ENCODE measurements at places on chromosomes 4 and X.

DNA sequence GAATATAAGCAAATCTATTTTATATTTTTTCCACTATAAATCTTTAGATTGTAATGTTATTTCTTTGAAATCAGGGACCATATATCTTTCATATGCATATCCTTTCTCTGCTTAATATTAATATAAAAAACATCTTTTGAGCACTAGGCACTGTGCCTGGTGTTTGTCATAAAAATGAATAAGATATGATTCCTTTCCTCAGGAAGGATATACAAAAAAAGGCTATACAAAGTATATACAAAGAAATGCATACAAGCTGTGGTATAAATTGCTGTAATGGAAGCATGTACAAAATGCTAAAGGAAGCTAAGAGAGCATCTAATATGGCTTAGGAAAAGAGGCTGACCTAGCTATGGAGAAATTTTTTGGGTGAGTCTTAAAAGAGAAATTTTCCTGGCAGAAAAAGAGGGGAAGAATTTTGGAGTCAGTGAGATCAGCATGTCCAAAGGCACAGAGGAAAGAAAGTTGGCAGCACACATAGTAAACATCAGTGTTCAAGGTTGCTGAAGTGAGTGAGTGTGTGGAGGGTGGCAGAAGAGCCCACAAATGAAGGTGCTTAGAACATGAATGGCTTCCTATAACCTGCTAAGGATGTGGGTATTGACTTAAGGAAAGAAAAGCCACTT lies 500.0 kb downstream of the SPRY1 start:
- no peak for DNase-seq

DNA sequence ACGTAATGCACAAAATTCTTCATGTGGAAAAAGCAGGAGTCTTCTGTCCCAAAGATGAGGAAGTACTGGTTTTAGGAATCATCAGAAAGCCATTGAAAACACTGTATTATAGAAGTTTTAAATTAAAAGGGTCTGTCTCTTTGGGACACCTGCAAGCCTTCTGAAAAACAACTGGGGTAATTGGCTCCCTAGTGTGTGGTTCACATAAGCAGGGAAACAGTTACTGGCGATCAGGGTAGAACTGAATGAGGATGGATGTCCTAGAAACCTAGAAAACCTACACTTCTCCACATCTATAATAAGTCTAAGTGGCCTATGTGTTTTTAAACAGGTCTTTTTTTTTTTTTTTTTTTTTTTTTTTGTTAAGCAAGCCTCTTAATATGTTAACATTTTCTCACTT lies 945.5 kb upstream of the PCDH10 start:
- DNase-seq = no peak

DNA sequence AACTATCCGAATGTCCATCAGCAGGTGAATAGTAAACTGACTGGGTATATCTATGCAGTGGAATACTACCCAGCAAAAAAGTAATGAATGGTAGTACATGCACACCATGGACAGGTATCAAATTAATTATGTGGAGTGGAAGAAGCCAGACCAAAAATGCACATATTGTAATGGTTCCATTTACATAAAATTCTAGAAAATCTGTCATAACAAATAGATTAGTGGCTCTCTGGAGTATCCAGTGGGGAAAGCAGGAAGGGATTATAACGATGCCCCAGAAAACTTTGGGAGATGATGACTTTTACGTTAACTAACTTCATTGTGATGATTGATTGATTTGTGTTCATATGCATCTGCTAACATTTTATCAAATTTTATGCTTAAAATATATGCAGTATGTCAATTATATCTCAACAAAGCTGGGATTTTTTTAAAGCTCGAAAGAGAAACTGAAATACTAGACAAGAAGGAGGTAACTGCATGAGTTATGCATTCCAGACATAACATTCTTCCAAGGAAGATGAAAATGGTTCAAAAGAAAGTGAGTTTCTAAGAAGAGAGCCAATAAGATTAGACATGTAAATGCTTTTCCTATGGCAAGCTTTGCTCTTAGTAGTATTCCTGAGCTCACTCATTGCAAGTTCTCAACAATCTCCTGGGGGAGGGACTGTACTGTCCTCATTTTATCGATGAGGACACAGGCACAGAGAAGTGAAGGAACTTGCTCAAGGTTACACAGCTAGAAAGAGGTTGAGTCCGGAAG lies 58.6 kb upstream of the MSX1 start:
- no peak for DNase-seq

GRCh38 chrX:110304884-110305283 lies 13.0 kb downstream of the AMMECR1 start:
- DNase-seq = no peak

- no peak for DNase-seq
Measured at GRCh38 chrX:110462957-110463356, 104.3 kb downstream of the RTL9 start.

DNA sequence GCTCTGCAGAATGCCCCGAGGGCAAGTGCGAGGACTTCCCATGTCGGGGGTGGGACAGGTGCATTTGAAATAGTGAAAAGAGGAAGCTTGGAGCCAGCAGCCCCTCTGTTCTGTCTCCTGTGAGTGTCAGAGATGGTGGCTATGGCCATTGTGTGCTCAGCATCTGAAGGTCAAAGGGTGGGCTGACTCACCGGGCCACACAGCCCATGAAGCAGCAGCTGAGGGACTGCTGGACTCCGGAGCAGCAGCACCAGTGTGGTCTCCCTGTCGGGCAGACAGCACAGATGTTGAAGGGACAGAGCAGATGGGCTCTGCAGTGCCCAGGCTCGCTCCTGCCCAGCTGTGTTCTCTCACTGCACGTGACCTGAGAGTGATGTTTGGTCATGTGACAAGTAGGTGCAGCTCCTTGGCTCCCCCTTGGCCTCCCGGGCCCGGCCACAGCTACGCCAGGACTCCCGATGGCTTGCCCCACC lies 53.5 kb downstream of the TBC1D14 start:
- no peak for DNase-seq

GRCh38 chrX:102115748-102116147 lies 9.7 kb upstream of the TCEAL2 start:
- DNase-seq = no peak

GRCh38 chr4:152850377-152850776 lies 70.6 kb downstream of the ARFIP1 start:
- no peak for DNase-seq

DNA sequence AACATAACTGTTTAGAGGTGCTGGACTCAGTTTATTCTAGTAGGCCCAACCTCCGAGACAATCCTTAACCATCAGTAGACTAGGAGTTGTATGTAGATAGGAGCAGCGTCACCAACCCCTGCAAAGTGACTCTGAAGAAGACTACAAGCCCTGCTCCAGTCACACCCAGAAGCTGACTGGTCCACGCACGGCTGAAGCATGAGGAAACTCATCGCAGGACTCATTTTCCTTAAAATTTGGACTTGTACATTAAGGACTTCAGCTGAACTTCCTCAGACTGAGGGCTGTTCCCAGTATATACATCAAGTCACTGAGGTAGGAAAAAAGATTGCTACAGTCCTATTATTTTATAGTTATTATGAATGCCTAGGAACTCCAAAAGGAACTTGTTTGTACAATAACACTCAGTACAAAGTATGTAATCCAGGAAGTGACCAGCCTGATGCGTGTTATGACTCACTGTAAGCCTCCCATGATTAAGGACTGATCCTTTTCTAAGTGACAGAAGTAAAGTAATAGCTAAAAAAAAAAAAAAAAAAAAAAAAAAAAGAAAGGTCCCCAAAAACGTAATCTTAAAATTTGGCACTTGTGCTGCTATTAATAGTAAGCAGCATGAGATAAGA lies 41.6 kb upstream of the UGT2B7 start:
- no peak for DNase-seq

DNA sequence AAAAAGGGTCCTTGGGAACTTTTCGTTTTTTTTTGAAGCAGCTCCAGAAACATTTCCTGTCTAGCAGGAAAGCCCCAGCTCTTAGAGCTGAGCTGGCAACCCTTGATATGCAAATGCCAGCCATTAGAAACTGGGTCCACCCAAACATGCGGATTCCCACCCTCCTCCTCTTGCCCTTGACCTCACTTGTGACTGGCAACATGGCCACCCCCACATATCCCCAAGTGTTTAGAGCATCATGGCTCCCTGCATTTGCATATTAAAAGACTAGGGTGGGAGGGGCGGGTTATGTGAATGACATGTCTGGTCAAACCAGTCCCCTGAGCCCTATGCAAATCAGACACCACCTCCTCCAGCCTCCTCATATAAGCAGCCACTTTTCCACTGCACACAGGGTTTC lies 671.1 kb downstream of the FAT4 start:
- DNase-seq = no peak

DNA sequence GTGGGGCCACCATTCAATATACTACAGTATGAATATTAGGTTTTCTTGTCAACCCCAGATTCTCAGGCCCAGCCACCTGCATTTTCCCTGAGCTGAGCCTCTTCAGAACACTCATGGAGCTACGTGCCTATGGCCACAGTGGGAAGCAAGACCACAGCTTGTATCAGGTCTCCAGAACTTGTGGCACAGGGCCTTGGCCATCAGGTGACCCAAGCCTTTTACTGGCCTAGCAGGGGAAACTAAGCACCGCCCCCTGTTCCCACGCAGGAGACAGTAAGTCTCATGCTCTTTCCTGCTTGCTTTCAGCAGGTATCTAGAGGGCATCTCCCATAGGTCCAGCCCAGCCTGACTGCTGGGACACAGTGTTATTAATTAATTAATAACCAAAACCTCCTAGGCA lies 138.4 kb upstream of the MAMLD1 start:
- DNase-seq = no peak

- DNase-seq = no peak
Measured at GRCh38 chr4:5198656-5199541, 147.6 kb downstream of the STK32B start.

All from activated T-helper 9 cell treated with anti-CD3 and anti-CD28 coated beads, Interleukin-2, amount 50 U/mL, for 16 hours (primary cell).